C1 segment of cervical spinal cord (tissue), 14 donors: ENCODE measurements at places on chromosomes 2 and 18.

GRCh38 chr2:7900593-7900992 is 781.3 kb upstream of the ID2 start:
- DNase-seq, result no peak

DNA sequence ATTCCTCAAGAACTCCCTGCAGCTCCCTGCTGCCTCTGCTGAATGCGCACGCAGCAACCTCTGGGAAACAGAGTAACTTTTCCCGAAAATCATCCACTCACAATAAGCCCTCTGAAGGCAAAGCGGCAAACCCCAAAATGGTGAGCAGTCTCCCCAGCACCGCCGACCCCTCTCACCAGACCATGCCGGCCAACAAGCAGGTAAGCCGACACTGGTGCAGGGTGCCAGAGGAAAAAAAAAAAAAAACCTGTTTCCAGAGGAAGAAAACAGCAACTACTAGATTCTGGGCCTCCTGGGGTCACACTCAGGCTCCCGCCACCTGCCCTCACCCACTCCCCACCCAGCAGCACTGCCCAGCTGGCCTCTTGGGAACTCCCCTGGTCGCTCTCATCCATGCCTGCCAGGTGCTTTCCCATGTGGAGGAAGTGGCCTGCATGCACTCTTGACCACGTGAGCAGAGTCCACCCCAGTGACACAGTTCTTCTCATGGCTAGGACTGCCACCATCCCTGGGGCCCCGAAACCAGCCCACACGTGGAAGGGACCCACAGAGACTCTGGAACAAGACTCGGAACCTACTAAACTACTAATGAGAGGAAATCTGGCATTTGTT is 36.9 kb downstream of the KCTD18 start:
- no peak for DNase-seq

- no peak for DNase-seq
Observed at GRCh38 chr2:220653776-220654175, 918.3 kb downstream of the EPHA4 start.

- no peak for DNase-seq
Observed at GRCh38 chr18:3081584-3081991, 68.6 kb upstream of the LPIN2 start.

GRCh38 chr18:13577091-13577697 is 149.2 kb downstream of the FAM210A start:
- no peak for DNase-seq

DNA sequence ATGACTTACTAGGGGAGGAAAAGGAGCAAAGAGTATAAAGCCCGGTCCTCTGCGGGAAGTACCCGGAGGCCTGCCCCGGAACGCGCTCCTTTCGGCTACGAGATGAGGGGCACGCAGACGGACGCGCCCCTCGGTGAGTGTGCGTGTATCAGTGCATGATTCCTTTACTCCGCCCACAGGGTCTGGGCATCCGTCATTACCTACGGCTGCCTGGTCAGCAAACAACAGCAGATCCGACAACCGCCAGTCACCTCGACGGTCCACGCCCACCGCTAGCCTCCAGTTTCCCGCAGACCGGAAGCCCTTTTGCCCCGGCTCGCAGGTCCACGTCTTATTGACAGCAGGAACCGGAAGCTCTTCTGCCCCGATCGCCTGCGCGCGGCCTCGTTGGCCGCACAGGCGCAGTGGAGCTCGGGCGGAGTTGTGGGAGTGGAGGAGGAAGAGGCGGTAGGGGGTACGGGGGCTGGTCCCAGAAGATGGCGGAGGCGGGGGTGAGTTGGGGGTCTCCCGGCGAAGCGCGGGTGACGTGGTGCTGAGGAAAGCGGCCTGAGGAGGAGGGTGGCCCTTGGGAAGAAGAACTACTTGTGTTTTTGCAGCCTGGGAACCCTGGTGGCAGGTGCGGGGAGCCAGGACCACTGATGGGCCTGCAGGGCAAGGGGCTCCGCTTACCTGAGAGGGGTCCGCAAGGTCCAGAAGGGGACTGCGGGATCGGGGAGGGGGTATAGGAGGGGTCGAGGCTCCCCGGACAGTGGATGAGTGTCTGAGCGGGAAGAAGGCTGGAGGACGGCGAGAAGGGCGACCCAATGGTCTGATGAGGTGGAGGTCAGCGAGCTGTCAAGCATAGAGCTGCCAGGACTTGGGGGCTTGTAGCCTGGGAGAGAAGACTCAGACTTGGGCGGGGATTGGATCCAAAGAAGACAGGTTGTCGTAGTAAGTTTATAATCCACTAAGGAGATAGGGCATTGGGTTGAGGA is at the start of gene INSIG2:
Gene INSIG2 (plus strand): TSS at position 421 of the 974 bp plus-strand sequence. CDS start 8,086 bp downstream, outside the sequence.
- peak; percentile 89 for DNase-seq

- DNase-seq, result no peak
Observed at GRCh38 chr18:36031903-36032302, 35.5 kb downstream of the RPRD1A start.

GRCh38 chr2:104862058-104862941 is 8.4 kb downstream of the POU3F3 start:
- DNase-seq, result peak; percentile 33

DNA sequence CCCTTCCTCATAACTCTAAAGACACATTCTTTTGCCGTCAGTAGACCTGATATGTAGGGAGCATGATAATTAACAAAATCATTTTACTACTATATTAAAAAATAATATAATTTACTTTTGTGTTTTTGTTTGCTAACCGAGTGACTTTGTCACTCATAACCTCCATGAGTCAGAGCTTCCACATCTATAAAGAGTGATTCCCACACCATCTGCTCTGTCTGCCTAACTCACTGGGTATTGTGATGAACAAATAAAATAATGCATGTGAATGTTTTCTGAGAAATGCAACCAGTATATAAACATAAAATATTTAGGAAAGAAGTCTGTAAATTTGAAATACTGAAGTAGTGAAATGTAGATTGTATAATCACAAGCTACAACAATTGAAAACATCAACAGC is 123.4 kb upstream of the DSEL start:
- no peak for DNase-seq

DNA sequence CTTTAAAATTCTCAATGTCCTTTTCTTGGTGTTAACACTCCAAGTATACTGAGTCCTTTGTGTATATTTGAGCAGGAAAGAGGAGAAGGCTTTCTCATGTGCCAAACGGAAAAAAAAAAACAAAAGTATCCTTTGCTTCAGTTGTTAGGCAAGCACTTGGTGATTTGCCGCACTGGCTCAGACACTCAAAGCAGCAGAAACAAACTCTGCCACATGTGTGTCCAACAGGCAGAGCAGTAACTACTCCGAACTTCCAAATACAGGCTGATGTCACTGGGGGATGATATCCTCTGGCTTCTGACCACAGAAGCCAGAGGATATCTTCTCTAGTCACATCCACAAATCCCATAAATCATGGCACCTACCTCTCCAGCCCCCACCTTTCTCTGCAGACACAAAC is 108.0 kb upstream of the SALL3 start:
- DNase-seq, result no peak

GRCh38 chr2:189131991-189132390 is 47.6 kb downstream of the COL5A2 start:
- no peak for DNase-seq

- no peak for DNase-seq
Observed at GRCh38 chr2:236940497-236940896, 145.2 kb upstream of the COPS8 start.

- DNase-seq, result no peak
Observed at GRCh38 chr2:205401511-205401910, 280.8 kb upstream of the NRP2 start.

- DNase-seq, result no peak
Observed at GRCh38 chr2:72136933-72137497, 10.6 kb downstream of the CYP26B1 start.

DNA sequence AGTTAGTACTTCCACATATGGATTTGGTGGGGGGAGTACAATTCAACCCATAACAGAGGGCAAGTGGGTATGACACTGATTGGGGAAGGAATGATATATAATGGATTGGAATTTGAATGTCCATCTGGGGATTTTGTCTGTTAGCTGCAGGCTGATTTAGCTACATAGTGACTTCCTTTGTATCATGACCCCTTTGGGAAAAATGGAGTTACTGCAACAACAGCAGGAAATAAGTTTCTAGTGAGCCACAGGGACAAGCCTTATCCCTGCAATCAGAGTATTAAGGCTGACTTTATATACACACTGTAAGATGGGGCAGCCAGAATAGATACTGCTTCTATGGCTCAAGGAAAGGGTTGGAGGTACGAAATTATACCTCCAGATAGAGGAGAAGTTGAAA is 404.4 kb upstream of the MEIS1 start:
- no peak for DNase-seq

- no peak for DNase-seq
Observed at GRCh38 chr18:50162486-50163304, 32.3 kb downstream of the MYO5B start.

- DNase-seq, result no peak
Observed at GRCh38 chr2:58578276-58578675, 337.2 kb upstream of the FANCL start.

GRCh38 chr18:44197832-44198611 is 482.7 kb upstream of the SETBP1 start:
- DNase-seq, result no peak

DNA sequence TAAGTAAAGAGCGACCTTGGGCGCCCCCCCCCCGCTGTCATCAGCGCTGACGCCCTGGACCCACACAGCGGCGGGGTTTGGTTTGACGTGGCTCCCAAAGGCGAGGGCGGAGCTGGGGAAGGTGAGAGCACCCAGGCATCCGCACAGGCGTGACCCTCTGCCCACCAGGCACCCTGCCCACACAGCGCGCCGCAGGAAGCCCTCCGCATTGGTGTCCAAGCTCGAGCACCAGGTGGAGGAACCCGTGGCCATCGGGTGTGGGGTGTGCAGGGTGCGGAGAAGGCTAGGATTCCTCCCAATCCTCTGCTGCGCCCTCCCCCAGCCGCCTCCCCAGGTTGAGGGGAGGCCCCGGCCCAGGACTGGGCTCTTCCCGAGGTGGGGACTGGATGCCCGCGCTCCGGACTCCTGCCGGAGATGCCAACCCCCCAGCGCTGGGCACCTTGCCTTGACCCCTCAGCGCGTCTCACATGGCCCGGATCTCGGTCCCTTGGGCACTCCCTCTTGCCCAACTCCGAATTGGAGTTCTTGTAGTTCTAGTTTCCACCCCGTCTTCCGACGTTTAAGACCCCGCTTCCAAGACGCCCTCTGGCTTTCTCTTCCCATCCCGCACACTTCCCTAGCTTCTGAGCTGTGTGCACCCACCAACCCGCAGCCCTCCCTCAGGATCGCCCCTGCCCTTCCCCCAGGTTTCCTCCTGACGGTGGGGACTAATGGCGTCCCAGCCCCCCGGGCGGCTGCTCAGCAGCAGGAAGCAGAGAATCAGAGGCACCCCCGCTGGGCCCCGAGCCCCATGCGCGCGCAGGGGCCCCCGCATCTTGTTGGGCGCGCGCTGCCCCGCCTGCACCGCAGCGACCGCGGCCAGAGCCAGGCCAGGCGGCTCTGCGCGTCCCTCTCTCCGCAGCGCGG is 25.9 kb upstream of the RESP18 start:
- no peak for DNase-seq

DNA sequence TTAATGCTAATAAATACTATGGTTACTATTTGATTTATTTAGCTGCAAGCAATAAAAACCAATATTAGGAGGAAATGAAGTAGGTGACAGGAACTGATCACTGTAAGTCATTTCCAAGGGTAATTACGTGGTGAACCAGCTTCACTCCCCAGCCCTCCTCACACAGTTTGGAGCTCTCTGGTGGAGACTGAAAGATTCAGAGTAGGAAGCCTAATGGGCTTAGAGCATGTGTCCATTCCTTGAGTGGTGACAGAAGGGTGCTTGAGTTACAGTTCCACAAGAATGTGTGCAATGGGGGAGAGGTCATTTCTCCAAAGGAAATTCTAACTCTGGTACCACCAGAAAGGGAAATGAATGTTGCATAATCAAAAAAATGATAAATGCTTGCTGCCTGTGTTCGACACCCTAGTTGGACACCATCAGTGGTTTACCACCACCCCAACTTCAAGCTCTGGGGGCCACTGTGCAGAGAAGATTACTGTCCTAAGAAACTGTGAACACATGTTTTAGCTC is 285.1 kb upstream of the MMADHC start:
- DNase-seq, result no peak

DNA sequence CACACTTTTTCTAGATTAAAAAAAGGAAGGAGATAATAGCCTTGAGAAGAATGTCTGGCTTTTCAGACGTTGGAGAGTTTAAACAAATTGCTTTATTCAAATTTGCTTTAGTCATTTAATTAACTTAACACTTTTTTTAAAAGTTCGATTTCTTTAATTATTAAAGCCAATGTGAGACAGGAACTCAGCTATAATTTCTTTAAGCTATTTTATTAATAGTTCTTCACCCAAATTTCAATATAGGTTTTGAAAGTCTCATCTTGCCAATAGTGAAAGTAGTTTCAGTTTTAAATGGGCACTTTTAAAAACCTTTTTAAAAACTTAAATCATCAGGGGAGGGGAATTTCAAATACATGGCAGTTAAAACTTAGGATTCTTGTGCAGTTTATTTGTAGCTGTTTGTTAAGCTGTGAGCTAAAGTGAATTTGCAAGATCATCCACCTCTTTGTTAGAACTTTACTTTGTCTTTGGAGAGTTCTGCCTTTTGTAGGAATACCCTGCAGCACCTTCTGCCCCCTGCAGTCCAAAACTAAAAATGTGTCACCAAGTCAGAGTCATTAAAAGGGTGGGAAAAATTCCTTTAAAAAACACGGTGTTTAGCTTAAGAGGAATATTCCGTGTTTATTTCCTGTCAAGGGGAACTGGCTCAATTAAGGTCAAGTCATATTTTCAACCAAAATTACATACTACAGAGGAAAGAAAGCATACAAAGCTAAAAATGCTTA is 4.6 kb downstream of the TGIF1 start:
- DNase-seq, result no peak

DNA sequence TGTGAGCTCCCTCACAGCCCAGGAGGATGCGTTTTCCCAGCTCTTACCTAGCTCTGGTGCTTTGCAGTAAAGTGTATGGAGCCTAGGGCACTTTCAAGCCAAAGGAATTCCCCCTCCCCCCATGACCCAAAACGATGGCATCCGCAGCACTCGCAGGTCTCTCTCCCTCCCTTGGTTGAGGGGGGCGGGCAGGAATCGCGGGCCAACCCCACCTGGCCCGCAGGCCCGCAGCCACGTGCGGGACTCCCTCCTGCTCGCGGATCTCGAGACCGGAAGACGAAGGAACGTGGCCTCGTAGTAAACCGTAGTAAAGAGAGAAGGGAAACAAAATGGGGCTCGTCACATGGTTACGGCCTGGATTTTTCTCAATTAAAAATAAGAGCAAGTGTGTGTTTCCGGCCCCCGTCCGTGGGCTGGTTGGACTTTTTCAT is 8.5 kb downstream of the IRS1 start:
- DNase-seq, result peak; percentile 87

DNA sequence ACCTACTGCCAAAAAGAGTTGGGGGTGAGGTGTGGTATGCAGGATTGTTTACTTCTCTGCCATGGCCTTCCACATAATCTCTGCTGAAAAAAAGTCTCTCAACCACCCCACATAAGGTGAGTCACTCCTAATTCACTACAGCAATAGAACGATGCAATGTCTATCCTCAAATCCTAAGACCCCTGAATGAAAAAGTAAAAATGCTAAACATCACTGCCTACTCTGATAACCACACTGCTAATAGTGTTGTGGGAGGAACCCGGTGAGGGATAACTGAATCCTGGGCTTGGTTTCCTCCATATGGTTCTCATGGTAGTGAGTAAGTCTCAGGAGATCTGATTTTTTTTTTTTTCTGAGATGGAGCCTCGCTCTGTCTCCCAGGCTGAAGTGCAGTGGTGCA is 252.5 kb downstream of the PIEZO2 start:
- DNase-seq, result no peak
